ENCODE measurements at places on chromosomes 13 and 19.

GRCh38 chr19:46959894-46960556, 59.6 kb upstream of the NPAS1 start:
- DNase-seq, result no peak

- DNase-seq, result no peak
Measured at GRCh38 chr19:15466851-15467733, 2.7 kb upstream of the RASAL3 start.

- DNase-seq, result no peak
Measured at GRCh38 chr13:40223585-40223984, 442.9 kb downstream of the FOXO1 start.

- no peak for DNase-seq
Measured at GRCh38 chr13:49711218-49711863, 20.1 kb upstream of the EBPL start.
